ENCODE measurements at places on chromosomes 5 and 9. TPM values are rescaled to one million over a fixed set of nuclear protein-coding genes. Genes with fewer than 3 reads are reported as not detected.

IFNA13 gene
- total RNA-seq = not detected

NEUROG1 gene
- not detected for total RNA-seq

TLR4 gene
- 0.83 TPM for total RNA-seq

ENTREP1 gene
- 0.20 TPM for total RNA-seq

- DNase-seq = no peak
Measured at GRCh38 chr9:101858026-101858425, 119.6 kb upstream of the GRIN3A start.

- DNase-seq = no peak
Measured at GRCh38 chr9:134293611-134294152, 32.6 kb upstream of the RXRA start.

DNA sequence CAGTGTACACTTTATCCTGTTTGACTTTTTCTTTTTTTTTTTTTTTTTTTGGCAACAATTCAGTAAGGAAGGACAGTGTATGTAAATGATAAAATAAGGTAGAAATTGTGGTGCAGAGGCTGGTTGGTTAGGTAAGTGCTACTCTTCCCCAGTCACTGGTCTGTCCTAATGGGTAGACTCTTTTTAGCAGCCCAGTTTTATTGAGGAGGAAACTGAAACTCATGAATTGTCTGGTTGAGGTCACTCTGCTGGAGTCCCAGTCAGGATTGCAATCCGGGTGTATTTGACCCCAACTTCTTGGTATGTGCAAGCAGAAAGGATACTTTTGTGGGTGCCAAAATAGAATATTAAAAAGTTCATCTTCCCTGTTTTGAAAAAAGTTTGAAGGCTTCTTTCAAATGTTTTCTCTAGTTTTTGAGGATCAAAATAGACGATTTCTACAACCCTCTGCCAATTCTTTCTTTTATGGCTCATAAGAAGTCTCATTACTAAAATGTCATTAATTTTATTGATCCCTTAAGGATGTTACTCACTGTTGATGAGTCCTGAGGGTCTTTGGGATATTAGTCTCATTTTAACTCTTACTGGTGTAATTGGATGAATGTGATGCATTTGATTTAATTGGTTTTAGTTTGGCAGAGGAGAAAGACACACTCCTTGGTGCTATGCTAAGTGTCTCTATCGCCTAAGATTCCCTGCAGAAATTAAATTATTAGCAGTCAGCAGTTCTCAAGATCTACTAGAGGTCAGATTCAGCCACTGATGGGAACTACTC, 171.9 kb downstream of the KDM4C start:
- no peak for DNase-seq

DNA sequence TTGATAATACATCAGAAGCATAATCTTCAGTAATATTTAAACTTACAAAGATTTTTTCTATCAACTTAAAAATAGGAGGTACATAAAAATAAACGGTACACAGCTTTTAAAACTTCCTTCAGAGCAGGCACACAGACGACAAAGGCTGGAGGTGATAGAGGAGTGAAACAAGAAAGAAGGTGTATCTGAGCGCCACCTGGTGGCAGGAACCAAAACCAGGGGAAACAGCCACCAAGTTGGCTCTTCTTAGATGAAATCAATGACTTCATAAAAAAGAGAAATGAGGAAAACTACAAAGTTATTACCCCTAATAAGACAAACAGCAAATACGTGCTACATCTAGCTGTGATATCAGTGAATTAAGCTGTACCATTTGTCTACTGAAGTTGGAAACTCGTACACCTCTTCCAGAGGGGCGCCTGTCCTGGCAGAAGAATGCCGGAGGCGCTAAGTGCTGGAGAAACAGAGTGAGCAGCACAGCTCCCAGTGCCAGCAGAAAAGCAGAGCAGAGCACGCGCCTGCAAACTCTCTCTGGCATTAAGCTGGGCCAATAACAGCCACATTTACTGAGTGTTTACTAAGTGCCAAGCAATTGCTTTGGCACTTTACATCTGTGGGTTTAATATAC, 85.9 kb downstream of the SETX start:
- peak; percentile 63 for DNase-seq

- DNase-seq = no peak
Measured at GRCh38 chr5:166571668-166572067, 1719.8 kb upstream of the WWC1 start.

DNA sequence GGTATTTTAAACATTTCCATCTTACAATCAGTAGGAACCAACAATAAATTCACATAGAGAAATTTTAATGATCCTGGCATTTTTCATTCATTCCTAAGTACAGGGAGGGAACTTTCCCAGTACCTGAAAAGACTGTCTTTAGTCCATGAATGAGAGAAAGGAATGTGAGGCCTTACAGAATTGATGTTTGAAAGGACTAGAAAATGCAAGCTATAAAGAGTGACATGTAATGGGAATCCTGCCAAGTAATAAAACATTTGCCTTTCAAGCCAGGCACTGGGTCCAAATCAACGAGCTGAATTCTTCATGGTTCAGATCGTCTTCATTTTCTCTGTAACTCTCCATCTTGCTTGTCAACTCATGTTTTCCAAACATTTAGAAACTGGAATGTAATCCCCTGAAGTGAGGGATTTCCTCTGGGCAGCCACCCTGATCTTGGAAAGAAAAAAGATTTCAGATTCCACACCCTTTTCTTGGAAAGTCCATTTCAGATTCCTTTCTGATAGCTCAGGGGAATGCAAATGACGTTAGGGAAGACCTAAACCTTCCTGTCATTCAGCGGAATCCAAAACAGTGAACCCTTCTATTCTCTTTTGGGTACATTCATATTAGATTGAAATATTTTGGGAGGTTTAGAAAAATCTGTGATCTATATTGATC, 315.8 kb downstream of the SH3GL2 start:
- no peak for DNase-seq
